ENCODE measurements at places on chromosomes 5 and 9.

DNA sequence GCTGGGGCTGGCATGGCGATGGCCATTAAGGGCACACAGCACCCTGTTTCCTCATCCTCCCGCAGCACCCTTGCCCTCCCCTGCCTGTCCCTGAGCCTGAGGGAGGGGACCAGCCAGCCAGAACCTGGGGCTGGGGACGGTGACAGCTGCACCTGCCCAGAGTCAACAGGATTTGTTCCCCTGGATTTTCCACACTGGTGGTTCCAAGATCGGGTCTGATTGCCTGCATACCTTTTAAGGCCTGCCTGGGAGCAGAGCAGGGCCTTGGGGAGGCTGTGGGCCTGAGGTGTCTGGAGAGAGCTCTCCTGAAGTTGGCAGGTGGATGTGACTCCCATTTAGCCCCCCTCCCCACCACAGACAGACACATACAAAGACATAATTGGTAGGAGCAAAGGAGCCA lies 61.0 kb upstream of the C5orf58 start:
- DNase-seq: no peak

GRCh38 chr5:117245130-117245529 lies 670.5 kb upstream of the SEMA6A start:
- no peak for DNase-seq

DNA sequence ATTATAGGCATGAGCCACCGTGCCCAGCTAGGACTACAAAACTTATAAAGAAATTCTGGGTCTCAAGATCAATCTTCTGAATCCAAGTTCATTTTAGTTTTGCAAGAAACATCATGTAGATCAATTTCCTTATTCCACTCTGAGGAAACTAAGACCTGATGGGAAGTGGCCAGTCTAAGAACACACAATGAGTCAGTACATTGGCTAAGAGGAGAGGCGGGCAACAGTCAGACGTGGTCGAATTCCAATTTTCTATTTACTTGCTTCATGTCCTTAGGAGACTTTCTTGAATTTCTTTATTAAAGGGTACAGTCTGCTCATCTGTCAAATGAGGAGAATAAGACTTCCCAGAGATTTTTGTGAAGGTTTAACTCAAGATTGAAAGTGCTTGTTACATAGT lies 432.1 kb upstream of the BRINP1 start:
- no peak for DNase-seq

- DNase-seq: no peak
Observed at GRCh38 chr5:158499075-158499891, 600.4 kb downstream of the EBF1 start.

- DNase-seq: no peak
Observed at GRCh38 chr5:129996896-129997295, 92.6 kb downstream of the CHSY3 start.

- peak; percentile 57 for DNase-seq
Observed at GRCh38 chr9:27427272-27427643, 96.8 kb upstream of the IFNK start.

DNA sequence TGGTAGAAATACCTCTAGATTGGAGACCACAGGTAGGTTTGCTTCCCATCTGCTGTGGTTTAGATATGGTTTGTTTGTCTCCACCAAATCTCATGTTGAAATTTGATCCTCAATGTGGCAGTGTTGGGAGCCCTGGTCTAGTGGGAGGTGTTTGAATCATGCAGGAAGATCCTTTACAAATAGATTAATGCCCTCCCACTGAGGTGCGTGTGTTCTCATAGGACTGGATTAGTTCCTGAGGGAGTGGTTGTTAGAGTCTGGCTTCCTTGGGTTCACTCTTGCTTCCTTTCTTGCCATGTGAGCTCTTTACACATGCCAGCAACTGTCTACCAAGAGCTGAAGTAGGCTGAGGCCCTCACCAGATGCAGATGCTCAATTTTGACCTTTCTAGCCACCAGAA lies 391.1 kb upstream of the GRIA1 start:
- no peak for DNase-seq

DNA sequence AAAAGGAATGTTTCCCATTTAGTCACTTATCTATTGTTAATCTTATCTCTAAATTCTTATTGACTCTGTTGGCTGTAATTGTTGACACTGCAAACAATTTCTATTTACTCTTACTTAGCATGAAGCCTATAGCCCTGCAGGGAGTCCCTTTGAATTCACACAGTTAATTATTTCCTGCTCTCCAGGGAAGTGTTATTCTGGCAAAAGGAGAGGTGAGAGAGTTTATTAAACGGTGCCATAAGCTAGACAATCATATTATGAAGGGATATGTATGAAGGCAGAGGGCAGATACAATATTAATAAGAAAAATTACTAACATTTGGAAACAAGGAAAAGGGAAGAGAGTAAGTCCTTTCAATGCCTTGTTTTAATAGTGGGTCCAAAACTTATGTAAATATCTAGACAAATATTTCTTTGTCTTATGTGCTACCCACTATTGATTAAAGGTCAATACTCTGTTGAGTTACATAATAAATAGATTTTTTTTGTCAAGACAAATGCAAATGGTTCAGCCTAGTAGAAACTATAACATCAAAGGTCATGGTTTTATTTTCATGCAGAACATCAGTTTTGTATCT lies 107.1 kb downstream of the CDH18 start:
- no peak for DNase-seq

DNA sequence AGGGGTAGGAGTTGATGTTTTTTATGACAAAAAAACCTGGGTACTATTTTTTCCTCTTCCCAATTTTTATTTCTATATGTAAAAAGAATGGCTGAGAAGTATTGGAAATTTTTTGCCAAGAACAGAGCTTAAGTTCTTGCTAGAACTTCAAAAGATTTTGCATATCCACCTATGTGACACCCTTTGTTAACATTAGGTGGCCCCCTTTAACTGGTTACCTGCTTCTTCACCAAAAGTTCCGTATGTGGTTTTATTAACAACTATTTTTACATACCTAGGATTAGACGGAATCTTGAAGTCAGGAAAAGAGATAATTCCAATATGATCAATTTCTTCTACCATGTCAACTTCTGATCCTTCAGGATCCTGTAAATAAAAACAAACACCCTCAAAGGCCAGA lies 15.5 kb downstream of the C5 start:
- DNase-seq: no peak

DNA sequence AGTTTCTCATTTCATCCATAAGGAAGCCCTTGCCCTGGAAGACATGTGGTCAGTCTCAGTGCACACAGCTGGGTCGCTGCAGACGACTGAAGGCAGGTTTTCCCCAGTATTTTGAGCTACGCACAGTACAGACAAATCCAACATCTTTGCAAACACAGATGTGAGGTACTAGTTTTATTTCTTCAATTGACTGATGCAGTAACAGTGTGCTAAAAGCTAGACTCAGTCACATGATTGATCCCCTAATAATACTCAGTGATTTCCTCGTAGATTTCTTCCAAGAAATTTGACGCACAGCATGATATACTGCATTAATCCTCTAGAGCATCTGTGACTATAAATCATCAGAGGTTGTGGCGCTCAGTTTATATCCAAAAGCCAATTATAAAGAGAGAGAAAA lies 346.1 kb downstream of the DIRAS2 start:
- DNase-seq: no peak

- no peak for DNase-seq
Observed at GRCh38 chr5:546376-546908, 22.2 kb upstream of the SLC9A3 start.

GRCh38 chr5:154850255-154851062 lies at the start of gene FAXDC2:
Gene FAXDC2, minus strand, starts transcription at chr5:154850603. Its CDS starts 12,425 bp downstream, at chr5:154838178.
- DNase-seq: peak; percentile 47

DNA sequence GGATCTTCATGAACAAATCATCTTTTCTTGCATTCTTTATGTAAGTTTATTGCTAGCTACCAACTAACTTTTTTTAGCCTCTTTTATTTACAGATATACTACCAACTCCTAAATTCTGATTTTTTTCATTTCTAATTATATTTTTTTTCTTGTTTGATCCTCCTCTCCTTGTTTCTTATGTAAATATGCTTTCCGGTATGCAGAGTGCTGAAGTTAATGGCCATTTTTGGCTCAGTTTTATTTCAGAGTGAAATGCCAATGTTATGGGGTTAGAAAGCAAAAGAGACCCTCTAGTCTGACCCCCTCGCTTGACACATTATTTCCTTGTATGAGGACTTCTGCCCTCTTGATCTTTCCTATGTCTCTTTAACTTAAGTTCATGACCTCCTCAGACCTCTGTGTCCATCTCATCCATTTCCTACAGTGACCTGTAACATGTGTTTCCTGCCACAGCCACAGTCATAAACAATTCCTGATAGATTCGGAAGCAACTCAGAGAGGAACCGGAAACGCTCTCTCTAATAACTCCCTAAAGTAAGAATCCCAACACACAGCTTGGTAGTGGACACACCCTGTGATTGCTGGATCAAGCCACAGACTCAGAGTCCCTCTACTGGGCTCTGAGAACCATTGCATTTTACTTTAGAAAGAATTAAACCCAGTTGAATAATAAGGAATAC lies 42.9 kb upstream of the AFAP1L1 start:
- peak; percentile 97 for DNase-seq
